ENCODE measurements at places on chromosomes 11 and 22. TPM values are rescaled to one million over a fixed set of nuclear protein-coding genes. Genes with fewer than 3 reads are reported as not detected.

- no peak for DNase-seq
- H3K27ac ChIP-seq = no peak overlapping the region
- no peaks in the 10 kb centered on the region for H3K27me3 ChIP-seq
- H3K4me3 ChIP-seq = no peak overlapping the region
These were observed 25.8 kb downstream of the KCNQ1OT1 start for GRCh38 chr11:2673871-2674471.

DNA sequence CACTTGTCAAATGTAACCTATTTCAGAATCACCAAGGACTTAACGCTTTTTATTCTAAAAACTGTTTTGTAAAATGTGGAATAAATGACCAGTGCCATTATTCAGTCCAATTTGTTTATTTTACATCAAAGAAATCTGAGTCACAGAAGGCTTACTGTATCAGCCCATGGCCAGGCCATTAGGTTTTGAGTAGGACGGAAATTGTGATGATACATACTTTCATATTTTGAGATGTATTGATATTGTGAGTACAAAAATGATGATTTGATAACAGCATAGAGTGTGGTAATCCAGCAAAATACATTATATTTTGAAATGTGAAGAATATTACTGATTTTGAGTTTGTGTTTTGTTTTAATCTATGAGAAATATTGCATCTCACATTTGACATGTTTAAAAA, 81.1 kb downstream of the PIWIL3 start:
- no peaks in the 10 kb centered on the region for H3K4me1 ChIP-seq
- H3K27me3 ChIP-seq = peaks cover 3% of the 10 kb centered on the region
- H3K36me3 ChIP-seq = no peaks in the 10 kb centered on the region
- DNase-seq = no peak
- H3K4me3 ChIP-seq = no peak overlapping the region
- H3K27ac ChIP-seq = no peak overlapping the region

Gene MAJIN
- total RNA-seq = 1.6 TPM

DNA sequence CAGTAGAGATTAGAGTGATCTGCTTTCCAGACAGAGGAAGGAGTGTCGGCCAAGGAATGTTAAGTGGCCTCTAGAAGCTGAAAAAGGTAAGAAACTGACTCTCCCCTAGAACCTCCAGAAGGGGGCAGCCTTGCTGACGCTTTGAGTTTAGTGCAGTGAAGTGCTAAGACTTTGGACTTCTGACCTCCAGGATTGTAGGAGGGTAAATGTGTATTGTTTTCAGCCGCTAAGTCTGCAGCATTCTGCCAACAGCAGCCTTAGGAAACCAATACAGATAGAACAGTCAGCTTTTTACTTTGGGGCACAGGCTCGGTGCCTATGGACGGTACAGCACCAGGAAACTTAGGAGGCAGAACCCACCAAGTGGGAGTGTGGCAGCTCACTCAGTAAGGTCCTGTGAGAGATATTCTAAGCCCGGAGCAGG, 3.6 kb upstream of the TBC1D22A start:
- H3K4me1 ChIP-seq = peaks cover 42% of the 10 kb centered on the region
- H3K36me3 ChIP-seq = peaks cover 25% of the 10 kb centered on the region
- no peak overlapping the region for H3K27ac ChIP-seq
- no peak overlapping the region for H3K4me3 ChIP-seq

Gene YIF1A
- 49.8 TPM for total RNA-seq

DNA sequence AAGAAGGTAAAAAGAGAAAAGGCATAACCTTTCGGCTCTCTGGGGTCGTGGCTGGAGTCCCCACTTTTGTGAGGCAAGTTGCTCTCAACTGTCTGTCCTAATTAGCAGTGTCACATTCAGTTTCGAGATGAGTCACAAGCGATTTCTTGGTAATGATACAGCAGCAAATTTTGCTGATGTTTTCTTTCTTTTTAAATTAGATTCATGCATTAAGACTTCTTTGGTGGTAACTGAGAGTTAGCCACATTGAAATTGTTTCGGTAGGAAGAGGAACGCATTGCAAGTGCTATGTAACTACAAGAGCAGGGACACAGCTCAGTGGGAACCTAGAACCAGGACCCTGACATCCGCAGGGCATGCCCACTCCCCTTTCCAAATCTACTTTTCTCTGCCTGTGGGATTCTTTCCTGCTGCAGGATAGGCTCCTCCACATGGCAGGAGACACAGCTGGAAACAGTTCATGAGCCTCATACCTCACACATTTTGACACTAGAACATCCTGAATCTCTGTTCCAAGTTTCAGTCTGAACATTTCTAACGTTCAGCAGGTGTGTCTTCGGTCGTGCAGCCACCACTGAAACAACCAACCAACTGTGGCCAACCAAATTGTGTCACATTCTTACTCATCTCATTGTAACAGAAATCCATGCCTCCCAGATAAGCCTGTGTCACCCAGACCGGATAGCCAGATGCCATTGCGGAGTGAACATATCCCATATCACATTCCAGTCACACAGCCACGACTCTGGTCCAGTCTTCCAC, 987.6 kb downstream of the NTM start:
- peak; percentile 9 for DNase-seq
- peaks cover 15% of the 10 kb centered on the region for H3K4me1 ChIP-seq
- H3K27me3 ChIP-seq = no peaks in the 10 kb centered on the region
- no peaks in the 10 kb centered on the region for H3K36me3 ChIP-seq
- no peak overlapping the region for H3K4me3 ChIP-seq
- H3K27ac ChIP-seq = no peak overlapping the region

GRCh38 chr11:79419120-79419519, 21.7 kb downstream of the TENM4 start:
- peaks cover 2% of the 10 kb centered on the region for H3K27me3 ChIP-seq
- H3K36me3 ChIP-seq = no peaks in the 10 kb centered on the region
- H3K4me1 ChIP-seq = no peaks in the 10 kb centered on the region
- DNase-seq = no peak
- H3K27ac ChIP-seq = no peak overlapping the region

DNA sequence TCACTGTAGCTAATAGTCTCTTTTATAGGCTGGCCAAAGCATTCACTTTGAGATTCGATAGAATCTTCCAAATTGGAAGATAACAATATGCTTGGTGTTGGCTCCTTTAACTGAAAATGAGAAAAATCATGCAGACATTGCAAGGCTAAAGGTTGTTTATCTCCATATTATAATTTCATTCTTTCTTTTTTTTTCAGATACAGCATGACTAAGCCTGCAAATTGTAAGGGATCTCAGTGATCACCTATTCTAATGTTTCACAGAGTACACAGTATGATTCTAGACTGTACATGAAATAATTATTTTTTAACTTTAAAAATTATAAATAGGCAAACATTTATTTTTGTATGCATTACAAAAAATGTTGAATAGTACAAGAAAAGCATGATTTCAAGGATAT, 451.7 kb upstream of the DDI1 start:
- no peaks in the 10 kb centered on the region for H3K36me3 ChIP-seq
- DNase-seq = no peak
- H3K4me3 ChIP-seq = no peak overlapping the region
- H3K27me3 ChIP-seq = no peaks in the 10 kb centered on the region
- H3K4me1 ChIP-seq = no peaks in the 10 kb centered on the region
- no peak overlapping the region for H3K27ac ChIP-seq

DNA sequence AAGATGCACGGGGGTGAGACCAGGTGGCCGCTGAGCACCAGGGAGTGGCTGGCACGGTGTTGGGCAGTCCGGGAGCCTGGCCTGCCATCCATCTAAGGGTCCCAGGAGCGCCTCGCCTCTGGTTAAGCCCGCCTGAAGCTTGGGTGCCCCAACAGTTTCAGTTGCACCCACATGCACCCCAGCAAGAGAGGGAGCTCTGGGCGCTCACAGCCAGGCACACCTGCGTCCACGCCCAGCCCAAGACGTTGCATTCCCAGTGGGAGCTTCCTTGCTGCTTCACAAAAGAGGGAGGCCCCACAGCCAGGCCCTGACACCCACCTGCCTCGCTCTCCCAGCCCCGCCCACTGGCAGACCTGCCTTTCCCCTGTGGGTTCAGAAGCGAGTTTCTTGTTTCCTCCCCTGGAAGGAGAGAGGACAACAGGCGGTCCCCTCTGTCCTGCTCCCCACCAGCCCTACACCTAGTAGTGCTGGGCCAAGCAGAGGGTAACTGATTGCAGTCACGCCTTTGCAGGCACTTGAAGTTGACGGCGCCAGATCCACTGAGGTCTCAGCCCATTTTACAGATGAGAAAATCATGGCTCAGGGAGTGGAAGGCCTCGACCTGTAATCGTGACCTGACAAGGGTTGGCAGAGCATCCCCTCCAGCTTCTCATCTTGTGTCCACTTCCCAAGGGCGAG, 35.4 kb downstream of the OSBPL5 start:
- no peak for DNase-seq
- H3K27ac ChIP-seq = no peak overlapping the region
- H3K27me3 ChIP-seq = no peaks in the 10 kb centered on the region
- H3K36me3 ChIP-seq = no peaks in the 10 kb centered on the region

All from activated CD4-positive, alpha-beta T cell treated with anti-CD3 and anti-CD28 coated beads for 36 hours (primary cell).